ENCODE measurements at places on chromosomes 7 and 10. TPM values are rescaled to one million over a fixed set of nuclear protein-coding genes. Genes with fewer than 3 reads are reported as not detected.

DNA sequence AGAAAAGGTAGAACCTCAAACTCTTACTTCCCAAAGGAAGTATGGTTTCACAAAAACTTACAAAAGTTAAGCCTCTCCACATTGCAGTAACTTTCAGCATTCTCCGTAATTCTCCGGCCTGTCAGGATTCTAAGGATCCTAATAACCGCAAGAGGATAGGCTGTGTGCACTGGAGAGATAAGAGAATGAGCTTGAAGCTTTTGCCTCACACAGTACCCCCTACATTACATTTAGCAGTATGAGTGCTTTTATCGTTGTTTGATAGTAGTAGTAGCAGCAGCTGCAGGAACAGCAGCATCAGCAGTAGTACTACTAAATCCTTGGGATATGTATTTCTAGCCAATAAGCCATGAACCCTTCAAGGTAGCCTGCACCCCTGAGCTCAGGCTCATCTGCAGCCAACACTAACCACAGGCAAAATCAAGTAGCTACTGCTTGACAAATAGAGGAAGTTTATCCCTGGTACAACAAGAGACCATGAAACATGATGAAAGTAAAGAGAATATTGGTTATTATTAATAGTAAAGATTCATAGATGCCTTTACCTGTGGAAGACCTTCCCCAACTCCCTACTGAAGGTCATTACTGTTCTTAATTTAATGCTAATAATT, 222.6 kb upstream of the CNTNAP2 start:
- DNase-seq, result no peak

DNA sequence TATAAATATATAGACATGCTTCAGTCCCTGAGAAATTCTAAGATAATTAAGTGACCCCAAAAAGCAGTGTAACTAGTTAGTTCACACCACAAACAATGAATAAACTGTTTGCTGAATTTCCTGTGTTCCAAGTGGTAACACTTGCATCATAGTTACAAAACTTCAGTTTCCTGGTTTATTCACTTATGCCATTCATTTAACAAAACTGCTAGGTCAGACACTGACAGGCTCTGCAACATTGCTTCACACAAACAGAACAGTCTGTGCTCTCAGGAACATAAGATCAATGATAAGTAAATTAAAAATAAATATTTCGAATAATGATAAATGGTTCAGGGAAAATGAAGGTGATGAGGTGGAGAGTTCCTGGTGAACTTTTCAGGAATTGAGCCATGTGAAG, 133.3 kb upstream of the NAMPT start:
- no peak for DNase-seq

DNA sequence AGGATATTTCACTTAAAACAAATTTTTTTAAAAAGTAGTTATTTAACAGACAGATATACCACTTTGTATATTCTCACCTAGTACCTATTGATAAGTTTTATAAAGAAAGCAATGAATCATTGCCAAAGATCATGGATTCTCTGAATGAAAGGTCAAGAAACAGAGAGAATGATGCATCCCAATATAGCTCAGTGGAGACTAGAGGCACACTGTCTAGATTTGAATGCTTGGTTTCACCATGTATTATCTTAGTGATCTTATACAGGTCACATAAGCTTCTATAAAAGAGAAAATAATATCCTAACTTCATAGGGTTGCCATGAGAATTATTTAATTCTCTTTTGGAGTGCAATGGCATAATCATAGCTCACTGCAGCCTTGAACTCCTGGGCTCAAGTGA, 87.0 kb upstream of the LRRN3 start:
- DNase-seq, result no peak

- no peak for DNase-seq
Observed at GRCh38 chr7:39300276-39300675, 265.9 kb upstream of the YAE1 start.

DNA sequence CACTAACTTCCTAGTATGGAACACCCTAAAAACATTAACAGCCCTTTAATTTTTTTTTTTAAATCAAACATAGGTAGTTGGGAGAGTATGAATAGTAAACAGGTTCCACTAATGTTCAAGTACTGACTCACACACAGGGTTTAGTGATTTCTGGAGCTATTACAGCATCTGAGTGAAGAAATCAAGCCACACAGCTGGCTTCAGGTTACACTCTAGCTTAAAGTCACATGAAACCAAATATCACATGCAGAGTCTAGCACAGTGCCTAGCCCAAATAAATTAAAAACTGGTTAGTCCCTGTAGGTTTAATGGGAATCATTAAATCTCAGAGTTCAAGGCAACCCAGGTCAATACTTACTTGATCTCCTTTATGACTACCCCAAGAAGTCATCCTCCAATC, 11.6 kb downstream of the PANK1 start:
- DNase-seq, result no peak

- DNase-seq, result no peak
Observed at GRCh38 chr10:116674901-116675423, 54.2 kb downstream of the PNLIPRP2 start.

GRCh38 chr10:132735341-132735775, 50.6 kb downstream of the NKX6-2 start:
- no peak for DNase-seq

- no peak for DNase-seq
Observed at GRCh38 chr7:47402941-47403866, 178.7 kb downstream of the TNS3 start.

INHBA gene
- not detected for total RNA-seq

ASB10 gene
- total RNA-seq, result not detected

GIMAP4 gene
- total RNA-seq, result 90.1 TPM

NEURL1 gene
- 1.1 TPM for total RNA-seq

MBL2 gene
- total RNA-seq, result not detected

SEMA3A gene
- not detected for total RNA-seq

RAMP3 gene
- not detected for total RNA-seq
